ENCODE measurements at places on chromosomes 4 and X.

DNA sequence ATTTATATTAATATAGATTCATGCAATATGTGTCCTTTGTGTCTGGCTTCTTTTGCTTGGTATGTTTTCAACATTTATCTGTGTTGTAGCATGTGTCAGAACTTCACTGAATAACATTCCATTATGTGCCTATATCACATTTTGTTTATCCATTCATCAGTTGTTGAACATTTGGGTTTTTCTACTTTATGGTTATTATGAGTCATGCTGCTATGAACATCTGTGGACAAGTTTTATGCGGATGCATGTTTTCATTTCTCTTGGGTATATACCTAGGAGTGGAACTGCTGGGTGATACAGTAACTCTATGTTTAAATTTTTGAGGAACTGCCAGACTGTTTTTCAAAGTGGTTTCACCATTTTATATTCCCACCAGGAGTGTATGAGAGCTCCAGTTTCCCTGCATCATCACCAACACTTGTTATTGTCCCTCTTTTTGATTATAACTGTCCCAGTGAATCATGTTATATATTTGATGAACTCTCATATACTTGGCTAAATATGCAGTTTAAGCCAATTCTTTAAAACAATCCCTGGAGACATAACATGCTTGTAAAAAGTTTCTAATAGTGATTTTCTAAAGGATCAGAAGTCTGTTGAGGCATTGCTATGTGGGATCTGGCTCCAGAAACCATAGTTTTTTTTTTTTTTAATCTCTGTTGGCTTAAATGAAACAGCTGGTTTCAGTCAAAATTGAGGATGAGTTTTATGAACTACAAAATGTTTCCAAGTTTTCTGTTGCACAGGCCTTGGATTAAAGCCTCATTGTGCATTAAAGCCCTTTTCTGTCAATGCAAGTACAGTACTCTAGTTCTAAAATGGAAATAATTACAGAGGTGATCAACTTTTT is 21.6 kb upstream of the REPS2 start:
- DNase-seq = no peak

DNA sequence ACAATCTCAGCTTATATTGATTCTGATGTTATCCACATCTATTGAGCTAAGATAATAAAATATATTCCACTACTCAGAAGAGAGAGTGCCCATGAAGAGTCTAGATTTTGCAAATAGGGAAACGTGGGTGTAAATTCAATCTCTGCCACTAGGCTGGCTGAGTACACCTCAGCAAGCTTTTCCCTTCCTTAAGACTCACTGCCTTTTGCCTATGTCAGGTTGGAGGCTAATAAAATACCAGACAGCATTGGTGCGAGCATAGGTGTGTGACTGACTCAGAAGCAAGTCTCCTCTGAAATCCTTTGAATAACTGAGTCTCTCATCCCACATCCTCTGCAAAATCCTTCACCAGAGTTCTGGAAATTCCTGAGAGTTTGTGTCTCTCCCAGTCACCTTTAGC is 405.4 kb upstream of the CPEB2 start:
- no peak for DNase-seq

DNA sequence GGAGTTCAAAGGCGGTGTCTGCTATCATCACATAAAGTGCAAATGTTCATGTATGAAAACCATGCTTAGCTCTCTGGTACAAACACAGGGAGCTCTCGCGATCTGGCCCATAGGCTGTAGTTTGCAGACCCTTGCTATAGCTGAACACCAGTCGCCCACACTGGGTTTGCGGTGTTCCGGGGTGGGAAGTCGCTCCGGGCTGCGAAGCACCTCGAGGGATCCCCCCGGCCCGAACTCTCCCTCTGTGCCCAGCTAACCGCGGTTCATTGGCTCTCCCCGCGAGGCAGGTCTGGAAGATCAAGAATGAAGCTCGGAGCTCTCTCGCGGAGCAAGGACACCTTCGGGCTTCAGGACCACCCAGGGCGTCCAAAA is 341 bp upstream of the PRPS2 start:
- no peak for DNase-seq

GRCh38 chr4:40992472-40993295 is 221.7 kb downstream of the APBB2 start:
- DNase-seq = no peak

DNA sequence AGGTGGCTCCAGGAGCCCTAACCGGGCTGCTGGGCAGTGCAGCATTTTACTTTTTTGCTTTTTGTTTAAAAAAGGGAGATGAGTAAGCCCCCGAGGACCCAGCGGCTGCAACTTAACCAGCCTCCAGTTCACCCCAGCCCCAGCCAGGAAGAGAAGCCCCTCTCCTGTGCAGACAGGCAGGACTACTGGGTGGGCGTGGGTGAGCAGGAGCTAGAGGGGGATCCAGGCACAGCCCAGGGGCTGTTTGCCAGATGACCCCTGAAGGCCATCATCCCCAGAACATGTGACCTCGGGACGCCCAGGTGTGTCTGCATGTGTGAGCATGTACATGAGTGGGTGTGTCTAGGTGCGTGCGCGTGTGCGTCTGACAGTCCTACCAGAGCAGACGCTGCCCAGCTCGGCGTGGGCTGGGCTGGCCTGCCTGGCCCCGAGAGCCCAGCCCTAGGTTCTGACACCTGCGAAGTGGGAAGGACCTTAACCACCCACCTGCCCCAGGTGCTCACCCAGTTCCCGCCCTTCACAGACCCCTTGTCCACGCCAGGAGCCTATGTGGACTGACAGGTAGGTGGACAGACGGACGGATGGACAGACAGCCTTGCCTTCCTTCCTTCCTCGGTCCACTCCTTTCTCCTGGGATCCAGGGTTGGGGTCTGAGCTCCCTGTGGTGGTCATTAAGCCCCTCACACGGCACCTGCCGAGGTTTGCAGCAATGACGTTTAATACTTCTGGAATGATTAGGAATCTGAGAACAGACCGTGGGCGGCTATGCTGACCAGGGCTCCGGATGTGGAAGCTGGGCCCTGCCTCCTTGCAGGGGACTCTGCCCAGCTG is 7.8 kb upstream of the HAUS3 start:
- DNase-seq = no peak

DNA sequence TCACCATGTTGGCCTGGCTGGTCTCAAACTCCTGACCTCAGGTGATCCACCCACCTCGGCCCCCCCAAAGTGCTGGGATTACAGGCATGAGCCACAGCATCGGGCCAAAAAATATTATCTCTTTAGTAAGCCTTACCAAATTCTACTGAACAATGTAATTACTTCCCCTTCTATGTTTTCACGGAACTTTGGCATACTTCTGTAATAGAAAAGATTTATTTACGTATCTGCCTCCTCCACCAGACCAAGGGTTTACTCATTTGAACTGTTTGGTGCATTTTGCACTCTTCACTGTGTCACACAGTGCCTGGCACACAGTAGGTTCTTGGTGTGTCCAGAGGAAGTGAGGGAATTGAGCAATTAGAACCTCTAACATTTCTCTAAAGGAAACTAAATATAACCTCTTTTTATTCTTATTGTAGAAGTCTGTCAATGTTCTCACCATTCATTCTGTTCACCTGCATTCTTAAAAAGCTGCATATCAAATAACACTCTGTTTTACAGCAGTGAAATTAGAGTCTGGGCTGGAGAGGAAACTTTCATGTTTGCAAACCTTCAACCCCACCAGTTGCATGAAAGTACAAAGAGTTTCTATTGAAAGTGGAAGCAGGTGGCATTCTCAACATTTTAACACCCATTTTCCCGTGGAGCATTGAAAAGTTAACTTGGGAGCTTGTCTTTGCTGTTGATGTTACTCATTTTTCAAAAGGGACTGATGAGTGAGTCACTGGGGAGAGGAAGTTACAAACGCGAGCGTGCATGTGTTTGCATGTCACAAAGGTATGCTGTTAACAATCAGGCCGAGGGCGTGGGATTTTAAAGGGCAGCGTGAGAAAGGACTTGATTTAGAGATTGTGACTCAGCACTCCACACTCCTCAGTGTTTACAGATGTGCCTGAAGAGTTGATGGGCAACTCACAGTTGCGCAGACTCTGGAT is 314.1 kb downstream of the STK32B start:
- peak; percentile 76 for DNase-seq

- no peak for DNase-seq
These were observed 27.2 kb downstream of the TMSB4X start for GRCh38 chrX:13001961-13002671.

Measured in DMS153 (cell line).